Stimulated activated CD4-positive, alpha-beta T cell treated with anti-CD3 and anti-CD28 coated beads, Interleukin-4, amount 100 ng/mL, for 4 hours (primary cell): ENCODE measurements at places on chromosomes 3 and 15.

DNA sequence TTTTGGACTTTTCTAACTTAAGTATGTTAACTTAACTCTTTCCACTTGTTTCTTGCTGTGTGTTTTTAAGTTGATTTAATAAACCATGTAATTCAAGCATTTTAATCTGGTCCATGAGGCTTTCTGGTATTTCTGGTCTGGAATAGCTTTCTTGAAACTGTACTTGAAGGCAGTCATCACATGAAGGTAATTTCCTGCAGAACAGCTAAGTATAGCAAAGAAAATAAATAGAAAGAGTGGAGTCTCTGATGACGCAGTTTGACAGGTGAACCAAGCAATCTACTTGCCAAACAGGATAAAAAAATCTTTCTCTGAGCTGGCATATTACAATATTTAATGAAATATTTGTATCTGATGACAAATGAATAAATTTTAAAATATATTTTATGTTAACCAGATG lies 74.9 kb downstream of the BTLA start:
- no peak for DNase-seq

DNA sequence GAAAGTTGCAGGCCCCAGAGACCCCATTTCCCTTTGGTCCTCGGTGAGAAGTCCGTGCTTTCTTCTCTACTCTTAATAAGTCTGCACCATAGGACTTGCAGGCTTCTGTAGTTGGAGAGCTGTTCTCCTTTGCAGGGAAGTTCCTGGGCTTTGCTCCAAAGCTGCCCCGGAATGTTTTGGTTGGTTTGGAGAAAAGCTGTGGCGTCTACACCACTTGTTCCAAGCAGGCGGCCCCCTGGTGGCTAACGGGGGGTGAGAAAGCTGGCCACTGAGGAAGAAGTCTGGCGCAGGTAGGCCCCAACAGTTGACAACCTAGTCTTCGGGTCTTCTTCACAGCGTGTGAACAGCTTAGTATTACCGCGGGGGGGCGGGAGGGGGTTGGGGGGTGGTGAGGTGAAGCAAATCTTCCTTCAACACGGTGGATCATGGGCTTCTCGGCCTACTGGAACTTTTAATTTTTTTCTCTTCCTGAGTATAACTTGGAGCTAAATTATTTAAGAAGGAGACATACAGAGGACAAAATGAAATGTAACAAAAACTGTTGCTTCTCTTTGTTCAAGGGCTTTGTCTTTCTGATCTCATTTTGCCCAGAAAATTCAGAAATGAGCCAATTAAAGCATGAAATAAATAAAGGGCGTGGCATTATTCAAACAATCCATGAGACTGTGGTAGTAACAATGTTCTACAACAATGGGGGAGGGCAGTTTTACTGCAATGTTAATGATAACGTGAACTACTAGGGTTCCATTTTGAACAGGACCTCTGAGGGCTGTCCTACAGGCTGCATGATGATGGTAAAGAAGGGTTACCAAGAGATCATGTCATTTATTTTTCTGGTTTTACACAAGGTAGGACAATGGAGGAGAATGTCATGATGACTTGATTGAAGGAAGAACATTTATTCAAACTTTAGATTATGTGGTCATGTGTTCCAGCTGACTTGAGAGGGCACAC lies 2.2 kb upstream of the THRB start:
- DNase-seq = no peak

GRCh38 chr15:26421065-26421464 lies 351.8 kb downstream of the GABRB3 start:
- DNase-seq = no peak

- no peak for DNase-seq
Measured at GRCh38 chr3:171222995-171223394, 196.5 kb upstream of the SLC2A2 start.

- no peak for DNase-seq
Measured at GRCh38 chr3:170321321-170322034, 36.0 kb upstream of the SKIL start.

- DNase-seq = no peak
Measured at GRCh38 chr15:96470681-96471310, 140.3 kb downstream of the NR2F2 start.

- DNase-seq = no peak
Measured at GRCh38 chr3:196772897-196773296, 33.2 kb downstream of the PAK2 start.

DNA sequence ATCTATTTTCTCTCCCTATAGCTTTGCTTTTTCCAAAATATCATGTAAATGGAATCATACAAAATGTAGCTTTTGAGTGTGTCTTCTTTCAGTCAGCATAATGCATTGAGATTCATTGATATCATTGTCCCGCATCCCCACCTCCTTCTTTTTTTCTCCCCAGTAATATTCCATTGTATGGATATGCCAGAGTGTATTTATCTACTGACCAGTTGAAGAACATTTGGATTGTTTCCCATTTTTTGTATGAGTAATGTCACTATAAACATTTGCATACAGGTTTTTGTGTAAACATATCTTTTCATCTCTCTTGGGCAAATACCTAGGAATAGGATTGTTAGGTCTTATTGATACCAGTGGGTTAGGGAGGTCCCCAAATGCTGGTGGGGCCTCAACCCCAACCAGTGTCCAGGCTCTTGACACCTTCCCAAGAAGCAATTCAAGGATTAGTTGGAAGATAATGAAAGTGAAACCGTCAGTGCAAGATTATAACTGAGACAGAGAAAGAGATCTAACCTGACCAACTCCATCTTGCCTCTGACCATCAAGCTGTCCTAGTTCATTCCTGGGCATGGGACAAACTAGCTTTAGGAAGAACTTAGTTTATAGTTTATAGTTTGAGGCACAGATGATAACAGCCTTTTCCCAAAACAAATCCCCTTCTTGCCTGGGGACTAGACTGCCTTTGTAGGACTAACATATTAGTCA lies 7.4 kb upstream of the SLC33A1 start:
- DNase-seq = no peak

DNA sequence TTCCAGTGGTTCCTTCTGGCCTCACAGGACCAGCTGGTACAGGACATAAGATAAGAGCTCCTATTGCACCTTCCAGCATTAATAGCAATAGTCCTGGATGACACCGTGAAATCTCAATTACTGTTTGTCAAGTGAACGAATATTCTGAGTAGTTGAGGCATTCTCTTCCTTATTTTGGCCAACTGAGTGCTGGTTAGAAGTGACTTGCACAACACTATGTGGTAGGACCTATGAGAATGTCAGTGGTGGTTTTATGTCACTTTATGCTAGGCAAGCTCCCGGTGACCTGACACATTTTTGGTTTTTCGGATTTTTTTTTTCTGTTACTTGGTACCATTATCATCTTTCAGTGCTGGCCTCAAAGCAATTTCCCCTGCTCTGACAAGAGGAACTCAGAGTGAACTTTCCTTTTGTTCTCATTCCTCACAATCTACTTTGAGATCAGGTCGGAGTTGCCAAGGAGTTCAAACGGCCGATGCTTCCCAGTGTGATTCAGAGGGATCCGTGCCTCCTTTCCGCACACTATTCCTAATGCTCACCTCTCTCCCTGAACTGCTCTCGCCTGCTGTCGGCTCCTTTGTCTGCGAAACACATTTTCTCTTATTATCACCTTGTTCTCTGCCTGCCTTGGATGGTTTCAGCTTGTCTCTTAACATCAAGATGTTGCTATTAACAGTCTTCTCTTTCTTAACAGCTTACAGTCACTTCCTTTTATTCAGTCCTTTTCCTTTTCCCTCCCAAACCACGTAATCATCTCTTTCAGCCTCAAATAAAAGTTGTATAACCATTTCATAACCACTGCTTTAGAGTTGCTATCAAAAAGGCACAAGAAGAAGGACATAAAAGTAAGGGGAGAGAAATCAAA lies 35.8 kb downstream of the QTRT2 start:
- DNase-seq = no peak

- no peak for DNase-seq
Measured at GRCh38 chr15:78225783-78226541, 8.4 kb downstream of the ACSBG1 start.

- DNase-seq = no peak
Measured at GRCh38 chr3:29065211-29065785, 215.6 kb upstream of the RBMS3 start.

DNA sequence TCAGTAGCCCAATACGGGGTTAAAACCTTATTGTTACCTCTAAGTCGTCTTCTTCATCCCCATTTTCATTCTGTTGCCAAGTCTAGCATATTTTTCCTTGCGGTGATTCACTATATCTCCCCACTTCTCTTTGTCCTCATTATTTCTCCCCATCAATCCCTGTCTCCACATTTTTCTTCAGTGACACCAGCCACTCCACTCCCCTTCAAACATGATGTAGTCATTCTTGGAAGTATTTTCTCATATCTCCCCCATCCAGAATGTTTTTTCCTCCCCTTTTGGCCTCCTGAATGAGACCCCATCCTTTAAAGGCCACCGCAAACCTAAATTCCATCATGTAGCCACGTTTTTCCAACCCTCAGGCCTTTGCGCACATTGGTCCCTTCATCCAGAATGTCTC lies 105.9 kb downstream of the TOP2B start:
- DNase-seq = no peak

GRCh38 chr3:12115849-12116248 lies 42.9 kb downstream of the TIMP4 start:
- no peak for DNase-seq

DNA sequence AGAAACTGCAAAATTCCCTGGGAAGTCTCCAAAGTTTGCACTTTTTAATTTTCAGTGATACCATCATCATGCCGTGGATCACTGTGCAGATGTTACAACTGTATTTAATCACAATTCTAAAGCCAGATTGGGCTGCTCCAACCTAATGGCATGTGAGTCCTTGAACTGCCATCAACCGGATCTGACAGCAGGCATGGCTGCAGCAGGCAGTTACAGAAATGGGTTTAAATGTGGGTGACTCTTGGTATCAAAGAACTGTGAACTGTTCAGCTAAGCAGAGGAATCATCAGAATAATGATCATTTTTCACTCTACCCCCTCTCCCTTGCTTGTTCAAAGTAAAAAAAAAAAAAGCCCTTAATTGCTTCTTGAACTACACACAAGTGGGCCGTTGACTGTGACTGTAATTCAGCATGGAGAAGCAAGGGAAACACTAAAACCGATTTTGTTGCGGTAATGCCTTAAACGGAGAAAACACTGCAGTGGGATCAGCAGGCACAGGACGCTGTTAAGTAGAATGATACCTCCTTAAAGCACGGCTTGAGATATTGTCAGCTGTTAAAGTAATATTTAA lies 152.4 kb downstream of the RORA start:
- DNase-seq = no peak

- DNase-seq = no peak
Measured at GRCh38 chr3:25427563-25427941, 511 bp upstream of the RARB start.

- no peak for DNase-seq
Measured at GRCh38 chr3:61890586-61890985, 329.2 kb downstream of the PTPRG start.

DNA sequence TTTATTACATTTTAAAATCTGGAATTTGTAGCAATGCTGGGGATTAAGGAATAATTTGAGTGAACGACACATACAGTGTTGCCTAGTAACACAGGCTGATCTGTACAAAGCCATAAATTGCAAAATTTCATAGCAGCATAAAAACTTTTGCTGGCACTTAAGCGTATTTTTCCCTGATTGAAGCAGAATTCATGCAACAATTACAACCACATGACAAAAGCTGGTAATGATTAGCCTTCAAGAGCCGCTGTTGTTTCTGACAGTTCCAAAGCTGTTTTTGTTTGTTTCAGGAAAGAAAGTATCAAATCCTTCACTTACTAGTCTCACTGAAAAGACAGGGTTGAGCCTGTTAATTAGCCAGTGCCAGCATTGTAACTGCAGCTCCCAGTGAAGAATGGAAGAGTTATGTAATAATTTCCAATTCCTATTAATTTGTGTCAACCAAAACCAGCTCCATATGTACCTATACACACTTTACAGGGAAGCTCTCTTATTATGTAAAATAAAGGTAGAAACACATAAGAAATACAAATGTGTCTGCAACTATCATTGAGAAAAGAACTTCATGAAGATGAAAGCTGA lies 60.7 kb downstream of the AGTR1 start:
- no peak for DNase-seq

DNA sequence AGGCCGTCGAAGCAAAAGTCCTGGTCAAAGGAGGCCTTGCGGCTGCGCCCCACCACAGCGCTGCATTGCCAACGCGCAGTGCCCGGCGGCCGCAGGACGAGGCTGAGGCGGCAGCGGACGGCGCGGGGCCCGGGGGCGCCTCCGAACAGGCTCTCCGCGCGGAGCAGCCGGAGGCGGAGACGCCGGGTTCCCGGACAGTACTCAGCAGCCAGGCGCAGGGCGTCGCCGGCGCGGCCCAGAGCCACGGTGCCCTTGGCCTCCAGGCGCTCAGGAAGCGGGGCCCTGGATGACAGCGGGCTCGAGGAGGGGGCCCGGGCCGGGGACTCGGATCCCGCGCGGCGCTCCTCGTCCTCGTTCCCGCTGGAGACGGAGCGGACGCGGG lies 1.1 kb downstream of the C2CD4B start:
- DNase-seq = no peak

GRCh38 chr3:107881509-107881908 lies 209.3 kb downstream of the CD47 start:
- no peak for DNase-seq

DNA sequence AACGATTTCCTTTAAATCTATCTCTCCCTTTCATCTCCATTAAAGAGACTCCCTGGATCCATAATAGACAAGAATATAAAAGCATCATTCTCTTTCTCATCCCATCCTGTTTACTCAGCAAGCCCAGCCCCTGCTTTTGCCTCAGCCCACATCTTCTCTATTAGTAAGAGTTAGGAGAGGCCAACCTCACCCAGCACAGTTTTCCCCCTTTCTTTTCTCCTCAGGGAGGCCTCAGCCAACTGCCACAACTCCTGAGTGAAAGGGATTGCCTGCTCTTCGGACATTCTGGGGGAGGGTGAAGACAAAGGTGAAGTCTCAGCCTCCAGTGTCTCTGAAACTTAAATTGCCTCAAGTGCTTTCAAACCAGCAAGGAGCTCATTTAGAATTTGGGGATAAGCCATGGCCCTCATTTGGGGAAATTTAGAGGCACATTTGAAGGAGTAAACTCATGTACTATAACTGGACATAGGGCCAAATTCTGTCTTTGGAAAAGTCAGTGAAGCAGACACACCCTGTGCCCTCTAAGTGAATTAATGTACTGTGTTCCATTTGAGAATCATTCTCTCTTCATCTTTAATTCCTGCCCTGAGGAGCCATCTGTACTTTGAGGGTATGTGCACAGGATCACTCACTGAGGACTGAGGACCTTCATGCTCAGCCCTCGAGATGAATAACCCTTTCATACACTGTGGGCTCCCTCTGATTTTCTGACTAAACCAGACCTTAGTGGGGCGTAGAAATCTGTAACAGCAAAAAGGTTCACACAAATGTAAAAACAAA lies 82.5 kb downstream of the SOX2 start:
- DNase-seq = no peak

- no peak for DNase-seq
Measured at GRCh38 chr3:51679777-51680176, 8.7 kb downstream of the TEX264 start.
